ENCODE measurements at places on chromosomes 3 and 15.

GRCh38 chr3:109234300-109234699, 82.0 kb downstream of the DPPA2 start:
- no peak for DNase-seq

- DNase-seq, result no peak
Measured at GRCh38 chr3:126937973-126938372, 44.9 kb upstream of the PLXNA1 start.

DNA sequence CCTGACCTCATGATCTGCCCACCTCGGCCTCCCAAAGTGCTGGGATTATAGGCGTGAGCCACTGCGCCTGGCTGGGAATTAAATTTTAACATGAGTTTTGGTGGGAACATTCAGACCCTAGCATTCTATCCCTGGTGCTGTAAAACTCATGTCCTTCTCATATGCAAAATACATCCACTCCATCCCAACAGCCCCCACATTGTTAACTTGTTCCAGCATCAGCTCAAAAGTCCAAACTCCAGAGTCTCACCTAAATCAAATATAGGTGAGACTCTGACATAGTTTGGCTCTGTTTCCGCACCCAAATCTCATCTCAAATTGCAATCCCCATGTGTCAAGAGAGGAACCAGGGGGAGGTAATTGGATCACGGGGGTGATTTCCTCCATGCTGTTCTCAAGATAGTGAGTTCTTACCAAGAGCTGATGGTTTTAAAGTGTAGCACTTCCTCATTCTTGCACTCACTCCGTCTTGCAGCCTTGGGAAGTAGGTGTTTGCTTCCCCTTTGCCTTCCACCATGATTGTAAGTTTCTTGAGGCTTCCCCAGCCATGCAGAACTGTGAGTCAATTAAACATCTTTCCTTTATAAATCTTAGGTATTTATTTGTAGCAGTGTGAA, 96.2 kb upstream of the PLCL2 start:
- DNase-seq, result no peak

- peak; percentile 86 for DNase-seq
Measured at GRCh38 chr3:108090701-108091497, at the start of gene CD47. CD47 (minus strand) TSS chr3:108091031; CDS start chr3:108090908, 123 bp downstream.

DNA sequence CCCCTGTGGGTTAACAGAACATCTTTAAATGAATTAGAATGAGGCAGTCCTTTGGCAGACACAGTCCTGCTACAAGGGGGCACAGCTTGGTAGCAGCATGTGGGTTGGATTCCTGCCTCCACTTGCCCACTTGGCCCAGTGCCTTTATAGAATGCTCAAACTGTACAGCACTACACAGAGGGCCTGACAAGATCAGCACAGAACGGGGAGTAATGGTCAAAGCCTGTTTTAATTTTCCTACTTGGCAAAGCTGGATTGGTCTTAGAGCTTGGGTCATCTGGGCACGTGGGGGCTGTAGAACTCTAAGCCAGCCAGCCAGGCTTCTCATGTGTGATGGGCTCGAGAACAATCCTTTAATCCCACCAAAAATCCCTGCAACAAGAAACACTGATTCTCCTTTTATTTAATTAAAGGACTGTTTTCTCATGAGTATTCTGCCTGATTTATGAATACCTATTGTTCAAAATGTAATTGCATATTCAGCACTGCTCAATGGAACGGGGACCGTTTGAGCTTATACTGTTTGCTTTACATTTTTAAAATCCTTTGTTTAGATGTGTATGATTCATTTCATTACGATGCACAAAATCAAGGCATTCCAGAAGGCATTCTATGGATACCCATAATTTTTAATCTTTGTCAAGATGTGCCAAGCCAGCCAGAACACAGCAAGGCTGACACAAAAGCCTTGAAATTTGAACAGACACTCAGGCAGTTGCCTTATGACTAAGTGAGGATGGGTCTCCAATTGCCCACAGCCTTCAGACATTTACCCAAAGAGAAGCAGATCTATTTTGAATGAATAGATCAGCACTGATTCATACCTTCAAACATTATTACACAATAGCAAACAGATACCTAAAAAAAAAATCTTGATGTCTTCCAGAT, 249.3 kb upstream of the TGFBR2 start:
- no peak for DNase-seq

DNA sequence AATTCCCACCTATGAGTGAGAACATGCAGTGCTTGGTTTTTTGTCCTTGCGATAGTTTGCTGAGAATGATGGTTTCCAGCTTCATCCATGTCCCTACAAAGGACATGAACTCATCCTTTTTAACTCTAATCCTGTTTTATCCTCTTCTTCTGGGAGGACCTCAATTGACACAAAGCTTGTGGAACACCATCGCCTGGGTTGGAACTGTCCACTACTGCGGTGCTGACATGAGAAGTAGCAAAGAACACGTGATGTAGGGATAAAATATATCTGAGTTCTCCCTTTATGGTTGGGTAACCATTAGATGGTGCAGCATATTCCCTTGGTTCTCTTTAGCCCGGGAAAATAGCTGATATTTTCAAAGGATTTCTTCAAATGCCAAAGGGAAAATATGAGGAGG, 105.3 kb upstream of the TOPAZ1 start:
- no peak for DNase-seq

- DNase-seq, result no peak
Measured at GRCh38 chr15:75153565-75154276, 48.0 kb upstream of the C15orf39 start.

DNA sequence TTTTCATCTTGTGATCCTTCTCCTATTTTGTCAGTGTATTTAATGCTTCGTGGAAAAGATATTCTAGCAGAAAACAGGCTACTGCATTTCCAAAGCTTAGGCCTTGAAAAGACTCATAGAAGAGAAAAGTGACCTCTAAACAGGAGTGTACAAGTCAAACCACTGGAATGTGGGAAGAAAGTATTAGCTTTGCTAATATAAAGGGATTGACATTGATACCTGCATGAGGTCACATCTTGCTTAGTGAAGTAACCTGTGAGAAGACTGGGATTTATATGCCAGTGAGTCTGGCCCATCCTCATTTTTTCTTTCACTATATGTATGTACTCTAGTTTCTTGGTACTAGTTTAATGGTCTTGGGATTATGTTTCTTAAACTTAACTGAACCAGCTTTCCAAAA, 132.9 kb upstream of the TMC3 start:
- no peak for DNase-seq

DNA sequence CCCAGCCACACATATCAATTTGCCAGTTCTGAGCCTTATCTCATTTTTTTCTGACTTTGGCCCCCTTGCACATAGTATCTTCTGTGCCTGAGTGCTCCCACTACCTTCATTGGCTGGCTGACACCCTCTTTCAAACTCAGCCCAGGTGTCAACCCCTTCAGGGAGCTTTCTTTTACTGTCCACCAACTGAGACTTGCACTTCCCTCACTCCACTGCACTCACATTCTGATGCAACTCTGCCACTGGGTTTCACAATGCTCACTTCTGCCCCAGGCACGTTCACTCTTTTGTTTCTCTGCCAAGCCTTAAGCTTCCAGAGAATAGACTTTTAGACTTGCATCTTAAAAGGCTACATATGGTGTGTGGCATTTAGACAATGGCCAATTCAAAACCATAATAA, 101.5 kb upstream of the CBLB start:
- DNase-seq, result no peak
